WTC11 (cell line): ENCODE measurements at places on chromosomes 11 and 22.

DNA sequence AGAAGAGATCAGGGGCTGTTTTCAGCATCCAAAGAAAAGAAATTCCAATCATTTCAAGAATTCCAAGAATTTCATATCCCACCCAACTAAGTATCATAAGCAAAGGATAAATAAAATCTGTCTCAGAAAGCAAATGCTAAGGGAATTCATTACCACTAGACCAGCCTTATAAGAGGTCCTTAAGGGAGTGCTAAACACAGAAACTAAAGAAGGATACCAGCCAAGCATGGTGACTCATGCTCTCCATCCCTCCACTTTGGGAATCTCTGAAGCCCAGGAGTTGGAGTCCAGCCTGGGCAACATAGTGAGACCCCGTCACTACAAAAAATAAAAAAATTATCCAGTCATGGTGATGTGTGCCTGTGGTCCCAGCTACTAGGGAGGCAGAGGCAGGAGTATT is 17.8 kb downstream of the FADD start:
- no peak for DNase-seq

DNA sequence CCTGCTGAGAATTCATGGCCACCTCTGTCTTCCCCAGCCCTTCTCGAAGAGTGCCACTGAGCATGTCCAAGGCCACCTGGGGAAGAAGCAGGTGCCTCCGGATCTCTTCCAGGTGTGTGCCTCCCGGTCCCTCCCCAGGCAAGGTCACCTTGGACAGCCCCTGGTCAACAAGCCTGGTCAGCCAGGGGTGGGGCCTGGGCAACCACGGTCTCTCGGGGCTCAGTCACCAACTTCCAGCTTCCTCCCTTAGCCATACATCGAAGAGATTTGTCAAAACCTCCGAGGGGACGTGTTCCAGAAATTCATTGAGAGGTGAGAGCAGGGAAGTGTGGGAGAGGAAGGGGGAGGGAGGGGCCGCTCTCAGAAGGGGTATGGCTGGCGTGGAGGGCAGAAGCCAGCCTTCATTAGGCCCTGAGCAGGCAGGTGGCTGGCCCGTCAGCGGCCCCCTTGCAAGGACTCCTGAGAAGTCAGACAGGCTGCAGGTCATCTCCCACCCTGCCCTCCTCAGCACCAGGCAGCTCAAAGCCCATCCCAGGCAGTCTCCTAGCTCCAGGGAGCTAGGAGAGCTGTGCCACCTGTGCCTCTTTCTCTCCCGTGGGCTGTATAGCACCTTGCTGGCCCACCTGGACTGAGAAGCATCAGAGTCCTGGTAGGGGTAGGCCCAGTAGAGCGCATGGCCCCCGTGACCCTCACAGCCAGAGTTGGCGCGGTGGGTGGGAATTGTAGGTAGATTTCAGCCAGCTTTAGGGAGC is 9.3 kb upstream of the ANKRD13D start:
- DNase-seq, result no peak

DNA sequence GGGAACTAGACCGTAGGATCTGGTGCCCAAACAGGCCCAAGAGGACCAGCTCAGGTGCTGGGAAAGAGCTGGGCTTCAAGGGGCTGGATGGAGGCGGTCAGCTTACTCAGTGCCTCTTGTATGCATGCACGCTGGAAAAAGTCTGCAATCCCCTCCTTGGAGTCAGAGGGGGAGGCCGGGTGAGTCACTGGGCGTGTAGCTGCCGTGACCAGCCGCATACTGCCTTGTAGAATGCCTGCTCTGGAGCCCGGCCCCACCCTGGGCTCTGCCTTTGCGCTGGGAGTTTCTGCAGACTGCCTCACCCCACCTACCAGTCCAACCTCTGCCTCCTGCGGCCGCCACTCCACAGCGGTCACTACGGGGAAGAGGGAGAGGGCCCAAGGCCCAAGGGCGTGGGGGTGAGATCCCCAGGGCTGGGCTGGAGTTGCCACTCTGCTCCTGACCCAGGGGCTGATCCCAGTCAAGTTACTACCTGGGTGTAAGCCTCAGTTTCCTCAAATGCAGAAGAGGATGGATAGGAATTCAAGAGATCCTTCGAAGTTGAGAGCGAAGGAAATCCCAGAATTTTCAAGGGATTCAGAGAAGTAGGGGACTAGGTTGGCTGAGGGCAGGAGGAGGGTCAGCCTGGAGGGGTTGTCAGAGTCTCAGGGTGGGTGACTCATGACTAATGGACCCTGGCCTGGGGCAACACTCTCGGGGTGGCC is 4.2 kb downstream of the MRGPRF start:
- DNase-seq, result no peak

DNA sequence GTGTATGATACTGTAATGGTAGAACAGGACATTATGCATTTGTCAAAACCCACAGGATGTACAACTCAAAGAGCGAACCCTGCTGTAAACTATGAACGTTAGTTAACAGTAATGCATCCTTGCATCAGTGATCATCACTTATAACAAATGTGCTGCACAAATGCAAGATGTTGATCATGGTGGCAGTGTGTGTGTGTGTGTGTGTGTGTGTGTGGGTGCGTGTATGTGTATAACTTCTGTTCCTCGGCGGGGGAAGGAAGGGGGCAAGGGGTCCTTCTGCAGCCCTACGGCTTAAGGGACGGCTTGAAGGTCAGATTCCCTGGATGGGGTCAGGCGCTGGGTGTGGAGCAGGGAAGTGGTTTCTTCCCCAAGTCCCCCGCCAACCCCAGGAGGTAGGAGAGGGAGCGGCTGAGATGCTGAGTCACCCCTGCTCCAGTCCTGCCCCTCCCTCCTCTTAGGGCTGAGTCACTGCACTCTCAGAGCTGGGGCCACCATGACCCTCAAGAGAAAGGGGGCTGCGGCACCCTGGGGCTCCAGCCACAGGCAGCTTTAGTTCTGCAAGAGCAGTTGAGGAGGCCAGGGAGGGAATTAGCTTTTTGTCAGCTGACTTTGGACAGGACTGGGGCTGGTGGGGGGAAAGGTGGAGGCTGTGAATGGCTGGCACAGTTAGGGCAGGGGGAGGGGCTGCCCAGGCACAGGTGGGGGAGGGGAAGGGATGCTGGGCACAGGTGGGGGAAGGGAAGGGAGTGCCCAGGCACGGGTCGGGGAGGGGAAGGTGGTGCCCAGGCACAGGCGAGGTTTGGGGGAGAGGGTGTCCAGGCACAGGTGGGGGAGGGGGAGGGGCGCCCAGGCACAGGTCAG is 8.8 kb upstream of the CTSD start:
- DNase-seq, result peak; percentile 61

DNA sequence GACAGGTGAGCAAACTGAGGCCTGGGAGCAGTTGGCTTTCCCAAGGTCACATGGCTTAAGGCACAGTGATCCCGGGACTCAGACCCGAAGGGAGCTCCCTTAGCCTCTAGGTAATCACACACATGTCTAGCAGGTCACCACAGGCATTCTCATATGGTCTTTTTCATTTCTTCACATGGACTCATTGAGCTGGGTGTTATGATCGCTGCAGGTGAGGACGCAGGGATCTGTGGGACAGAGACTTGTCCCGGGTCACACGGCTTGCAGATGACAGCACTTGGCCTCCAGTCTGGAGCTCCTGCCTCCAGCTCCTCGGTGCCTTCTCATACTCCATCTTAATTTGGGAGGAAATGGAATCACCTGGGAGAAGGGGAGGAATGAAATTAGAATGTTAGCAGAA is 23.6 kb upstream of the CACNG2 start:
- no peak for DNase-seq

- DNase-seq, result no peak
Observed at GRCh38 chr11:46701078-46701654, 335 bp downstream of the ZNF408 start.

DNA sequence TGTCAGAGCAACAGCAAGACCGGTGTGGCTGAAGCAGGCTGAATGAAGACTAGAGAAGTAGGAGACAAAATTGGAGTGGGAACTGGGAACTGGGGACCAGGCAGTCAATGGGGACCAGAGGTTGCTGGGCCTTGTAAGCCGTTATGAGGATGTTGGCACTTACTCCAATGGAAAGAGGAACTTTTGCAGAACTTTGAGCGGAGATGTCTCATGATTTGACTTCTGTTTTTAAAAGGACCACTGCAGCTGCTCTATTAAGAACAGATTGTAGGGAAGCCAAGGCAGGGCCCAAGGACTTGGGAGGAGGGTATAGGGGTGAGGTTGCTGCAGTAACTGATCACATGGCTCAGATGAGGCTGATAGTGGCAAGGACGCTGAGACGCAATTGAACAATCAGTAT is 34.2 kb downstream of the IL18 start:
- DNase-seq, result no peak

GRCh38 chr11:9203691-9204311 is 61.3 kb downstream of the DENND5A start:
- DNase-seq, result peak; percentile 22

DNA sequence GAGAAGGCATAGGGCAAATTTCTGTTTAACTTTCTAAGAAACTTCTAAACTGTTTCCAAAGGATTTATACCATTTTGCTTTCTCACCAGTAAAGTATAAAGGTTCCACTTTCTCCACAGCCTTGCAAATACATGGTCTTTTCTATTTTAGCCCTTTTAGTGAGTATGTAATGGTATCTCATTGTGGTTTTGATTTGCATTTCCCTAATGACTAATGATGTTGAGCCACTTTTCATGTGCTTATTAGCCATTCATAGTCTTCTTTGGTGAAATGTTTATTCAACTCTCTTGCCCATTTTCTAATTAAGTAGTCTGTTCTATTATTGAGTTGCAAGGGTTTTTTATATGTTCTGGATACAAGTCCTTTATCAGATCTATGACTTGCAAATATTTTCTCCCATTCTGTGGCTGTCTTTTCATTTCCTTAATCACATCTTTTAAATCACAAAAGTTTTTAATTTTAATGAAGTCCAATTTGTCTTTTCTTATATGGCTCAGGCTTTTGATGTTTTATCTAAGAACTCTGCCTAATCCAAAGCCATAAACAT is 83.8 kb upstream of the KCNQ1OT1 start:
- no peak for DNase-seq

- DNase-seq, result no peak
Observed at GRCh38 chr11:19349340-19350025, 108.7 kb upstream of the E2F8 start.

GRCh38 chr11:119339589-119340334 is 921 bp downstream of the C1QTNF5 start:
- DNase-seq, result peak; percentile 85

DNA sequence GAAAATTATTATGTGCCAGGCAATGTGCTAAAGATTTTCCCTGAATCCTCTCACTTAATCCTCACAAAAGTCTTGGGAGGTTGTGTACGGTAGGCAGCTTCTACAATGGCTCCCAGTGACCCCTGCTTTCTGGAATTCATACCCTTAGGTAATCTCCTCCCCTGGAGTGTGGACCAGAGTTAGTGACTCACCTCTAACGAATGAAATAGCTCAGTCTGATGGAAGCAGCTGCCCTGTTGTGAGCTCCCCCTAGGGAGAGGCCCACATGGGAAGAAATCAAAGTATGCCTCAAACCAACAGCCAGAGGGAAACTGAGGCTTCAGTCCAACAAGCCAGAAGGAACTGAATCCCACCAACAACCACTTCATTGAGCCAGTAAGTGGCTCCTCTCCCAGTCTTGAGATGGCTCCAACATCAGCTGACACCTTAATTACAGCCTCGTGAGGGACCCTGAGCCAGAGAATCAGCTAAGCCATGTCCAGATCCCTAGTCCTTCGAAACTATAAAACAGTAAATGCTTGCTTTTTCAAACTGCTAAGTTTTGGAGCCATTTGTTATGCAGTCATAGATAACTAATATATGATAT is 98.9 kb upstream of the ISX start:
- no peak for DNase-seq

GRCh38 chr11:117859061-117859460 is 17.4 kb downstream of the FXYD6 start:
- no peak for DNase-seq

GRCh38 chr11:134597452-134597851 is 185.4 kb upstream of the B3GAT1 start:
- no peak for DNase-seq

GRCh38 chr22:46233231-46233630 is 16.9 kb downstream of the CDPF1 start:
- no peak for DNase-seq

DNA sequence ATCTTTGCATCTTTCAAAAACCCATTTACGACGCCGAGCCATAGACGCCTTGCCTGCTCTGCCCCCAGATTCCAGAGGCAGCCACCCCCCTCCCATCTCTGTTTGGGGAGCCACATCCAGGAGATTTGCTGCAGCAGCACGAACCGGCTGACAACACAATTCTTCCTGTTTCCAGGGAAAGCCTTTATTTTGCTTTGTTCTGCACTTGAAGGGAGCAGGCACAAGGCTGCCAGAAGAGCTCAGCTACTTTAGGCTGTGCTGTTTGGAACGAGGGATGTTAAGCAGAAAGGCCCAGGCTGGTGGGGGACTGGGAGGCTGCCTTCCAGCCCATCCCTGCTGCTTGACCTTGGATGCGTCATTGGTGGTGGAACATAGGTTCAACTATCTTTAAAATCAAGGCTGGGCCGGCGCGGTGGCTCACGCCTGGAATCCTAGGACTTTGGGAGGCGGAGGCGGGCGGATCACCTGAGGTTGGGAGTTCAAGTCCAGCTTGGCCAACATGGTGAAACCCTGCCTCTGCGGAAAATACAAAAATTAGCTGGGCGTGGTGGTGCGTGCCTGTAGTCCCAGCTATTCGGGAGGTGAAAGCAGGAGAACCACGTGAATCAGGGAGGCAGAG is 243.9 kb downstream of the MIAT start:
- peak; percentile 42 for DNase-seq

DNA sequence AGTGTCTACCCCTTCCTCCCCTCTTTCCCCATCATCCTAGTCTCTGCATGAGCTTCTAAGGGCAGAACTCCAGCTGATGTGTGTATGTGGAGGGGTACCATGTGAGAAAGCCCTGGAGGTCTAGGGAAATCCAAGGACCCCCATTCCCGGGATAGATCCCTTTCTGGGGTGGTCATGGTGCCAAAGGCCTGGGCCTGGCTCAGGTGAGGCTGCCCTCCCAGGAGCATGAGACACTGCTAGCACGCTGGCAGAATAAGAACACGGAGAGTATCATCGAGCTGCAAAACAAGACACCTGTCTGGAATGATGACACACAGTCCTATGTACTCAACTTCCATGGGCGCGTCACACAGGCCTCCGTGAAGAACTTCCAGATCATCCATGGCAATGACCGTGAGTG is 19.6 kb downstream of the TUB start:
- DNase-seq, result no peak

GRCh38 chr11:130413405-130414106 is 14.9 kb downstream of the ADAMTS8 start:
- no peak for DNase-seq

GRCh38 chr22:19121631-19122142 is 525 bp downstream of the DGCR2 start:
- peak; percentile 49 for DNase-seq

DNA sequence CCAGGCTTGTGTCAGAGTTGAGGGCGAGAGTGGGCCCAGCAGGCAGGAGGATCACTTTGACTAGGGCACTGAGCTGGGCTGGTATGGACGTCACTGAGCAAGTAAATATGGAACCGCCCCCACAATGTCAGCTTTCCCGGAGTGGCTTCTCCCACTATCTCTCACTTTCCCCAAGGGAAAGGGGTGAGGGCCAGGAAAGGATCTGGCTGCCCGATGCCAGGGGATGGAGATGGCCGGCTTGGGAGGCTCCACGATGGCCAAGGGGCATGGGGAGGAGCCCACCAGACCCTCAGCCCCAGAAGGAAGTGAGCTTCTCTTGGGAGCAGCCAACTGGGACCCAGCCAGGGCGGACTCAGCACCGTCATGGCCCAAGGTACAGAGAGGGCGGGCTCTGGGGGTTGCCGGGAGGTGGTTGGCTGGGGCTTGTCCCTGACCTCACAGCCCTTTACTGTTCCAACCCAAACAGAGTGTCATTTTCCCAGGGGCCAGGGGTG is 8.7 kb downstream of the PRDM11 start:
- no peak for DNase-seq
